ENCODE measurements at places on chromosomes 4 and X.

DNA sequence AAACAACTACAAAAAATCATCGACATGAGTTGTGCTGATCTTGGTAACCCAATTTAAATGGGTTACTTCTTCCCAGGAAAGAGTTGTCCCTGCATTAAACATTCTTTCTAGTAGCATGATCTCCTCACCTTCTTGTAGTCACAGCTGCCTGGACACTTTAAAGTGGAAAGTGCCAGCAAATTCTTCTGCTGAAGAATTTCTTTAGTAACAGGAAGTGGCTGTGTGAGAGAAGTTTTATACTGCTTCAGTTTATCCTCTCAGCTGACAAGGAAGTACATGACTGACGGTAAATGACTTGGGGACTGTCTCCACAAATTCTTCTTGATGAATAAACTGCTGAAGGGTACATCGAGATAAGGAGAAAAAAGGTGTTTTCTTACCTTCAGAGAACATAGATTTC, 18.2 kb upstream of the TNIP3 start:
- no peak for DNase-seq

GRCh38 chrX:17167915-17168314, 207.1 kb upstream of the NHS start:
- DNase-seq: no peak

GRCh38 chr4:16807355-16807754, 91.1 kb downstream of the LDB2 start:
- no peak for DNase-seq

- no peak for DNase-seq
Measured at GRCh38 chr4:130640592-130640991, 1544.6 kb downstream of the C4orf33 start.

- DNase-seq: no peak
Measured at GRCh38 chr4:111986095-111986494, 159.2 kb upstream of the FAM241A start.

DNA sequence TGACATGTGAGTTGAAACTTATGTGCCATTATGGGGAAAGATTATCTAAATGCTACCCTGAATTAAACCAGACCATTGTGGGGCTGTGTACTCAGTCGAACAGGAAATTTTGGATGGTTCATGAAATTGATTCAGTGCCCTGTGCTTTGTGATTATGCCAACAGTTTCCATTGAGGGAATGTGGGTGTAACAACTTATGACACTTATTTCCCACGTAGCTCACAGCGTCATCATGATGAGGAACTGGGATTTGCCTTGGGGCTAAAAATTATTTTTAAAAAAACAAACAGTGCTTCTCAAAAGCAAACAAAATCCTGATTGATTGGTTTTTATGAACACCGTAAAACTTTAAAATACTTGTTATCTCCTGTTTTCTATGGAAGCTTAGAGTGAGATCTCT, 8.3 kb upstream of the CLTRN start:
- DNase-seq: peak; percentile 22

GRCh38 chr4:105191621-105192210, 45.0 kb downstream of the TET2 start:
- DNase-seq: no peak

DNA sequence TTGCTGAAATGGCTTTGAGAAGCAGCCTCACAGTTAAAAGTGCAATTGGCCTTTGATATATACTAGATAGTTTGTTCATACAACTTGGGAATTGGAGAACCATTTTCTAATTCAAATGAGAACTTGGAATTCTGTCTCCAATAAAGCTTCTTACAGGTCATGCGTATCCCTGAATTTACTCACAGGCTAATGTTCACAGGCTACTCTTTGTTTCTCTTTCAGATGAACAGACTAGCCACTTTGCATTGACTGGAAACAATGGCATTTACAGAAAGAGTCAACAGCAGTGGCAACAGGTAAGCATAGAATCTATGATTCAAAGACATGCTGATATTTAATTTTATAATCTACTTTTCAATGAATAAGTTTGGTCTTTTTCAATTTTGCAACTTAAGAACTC, 13.5 kb downstream of the AFF1 start:
- DNase-seq: no peak

GRCh38 chrX:37942170-37942569, 64.2 kb upstream of the SYTL5 start:
- DNase-seq: no peak

GRCh38 chrX:44025555-44025954, 52.4 kb upstream of the NDP start:
- DNase-seq: no peak

DNA sequence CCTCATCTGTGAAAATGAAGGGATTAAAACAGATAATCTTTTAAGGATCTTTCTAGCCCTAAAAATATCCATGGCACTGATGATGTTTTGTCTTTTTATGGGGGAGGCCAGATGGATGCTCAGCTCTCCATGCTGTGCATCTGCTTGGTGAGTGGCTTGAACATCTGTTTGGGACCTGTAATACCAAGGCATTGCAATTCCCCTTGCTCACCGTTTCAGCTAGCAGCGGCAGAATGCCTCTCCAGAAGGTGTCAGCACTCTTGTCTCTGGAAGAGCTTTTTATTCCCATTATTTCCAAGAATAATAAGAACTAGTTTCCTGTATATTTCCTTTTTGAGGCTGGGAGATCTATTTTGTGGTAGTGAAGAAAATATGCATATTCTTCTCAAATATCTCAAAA, 151.9 kb upstream of the ANK2 start:
- no peak for DNase-seq

DNA sequence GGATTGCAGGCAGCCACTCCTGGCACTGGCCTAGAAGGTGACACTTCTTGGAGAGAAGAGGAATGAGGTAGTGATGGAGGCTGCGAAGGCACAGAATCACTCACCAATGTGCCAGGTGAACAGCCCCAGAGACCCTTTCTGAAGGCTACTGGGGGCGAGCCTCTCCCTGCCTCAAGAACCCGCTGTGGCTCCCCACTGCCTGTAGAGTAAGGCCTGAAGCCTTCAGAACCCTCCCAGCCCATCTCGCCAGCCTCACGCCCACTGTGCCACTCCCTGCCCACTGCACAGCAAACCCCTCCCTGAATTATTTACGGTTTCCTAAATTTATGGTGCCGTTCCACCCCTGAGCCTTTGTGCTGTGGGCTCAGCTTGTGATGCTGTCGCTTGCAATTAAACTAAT, 24.2 kb upstream of the SORCS2 start:
- DNase-seq: no peak

All from epithelial cell of prostate (primary cell).